ENCODE measurements at places on chromosomes 5 and 9.

- DNase-seq = no peak
Measured at GRCh38 chr9:13146840-13147239, 132.7 kb downstream of the MPDZ start.

DNA sequence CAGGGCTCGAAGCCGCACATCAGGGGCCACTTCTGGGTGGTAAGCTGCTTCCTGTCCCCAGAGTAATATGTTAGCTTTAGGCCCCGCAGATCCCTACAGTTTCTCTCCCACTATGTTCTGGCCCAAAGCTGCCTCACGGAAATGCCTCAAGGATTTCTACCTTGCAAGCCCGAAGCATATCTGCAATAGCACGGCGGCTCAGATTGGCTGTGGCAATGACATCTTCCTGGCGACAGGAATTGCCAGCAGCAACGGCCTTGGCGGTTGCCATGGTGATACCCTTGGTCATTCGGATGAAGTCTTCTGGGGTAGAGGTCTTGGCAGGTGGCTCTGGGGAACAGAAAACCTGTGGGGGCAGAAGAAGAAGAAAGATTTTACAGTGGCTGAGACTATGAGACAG is 10.3 kb upstream of the TPM2 start:
- DNase-seq = no peak

GRCh38 chr5:110738812-110739651 is at the start of gene SLC25A46:
Gene SLC25A46 (plus strand): TSS chr5:110739007. CDS start chr5:110739120, 113 bp downstream.
- peak; percentile 81 for DNase-seq

GRCh38 chr5:17024686-17025180 is 88.6 kb upstream of the MYO10 start:
- no peak for DNase-seq

- DNase-seq = no peak
Measured at GRCh38 chr9:134623258-134624066, 18.1 kb upstream of the COL5A1 start.

DNA sequence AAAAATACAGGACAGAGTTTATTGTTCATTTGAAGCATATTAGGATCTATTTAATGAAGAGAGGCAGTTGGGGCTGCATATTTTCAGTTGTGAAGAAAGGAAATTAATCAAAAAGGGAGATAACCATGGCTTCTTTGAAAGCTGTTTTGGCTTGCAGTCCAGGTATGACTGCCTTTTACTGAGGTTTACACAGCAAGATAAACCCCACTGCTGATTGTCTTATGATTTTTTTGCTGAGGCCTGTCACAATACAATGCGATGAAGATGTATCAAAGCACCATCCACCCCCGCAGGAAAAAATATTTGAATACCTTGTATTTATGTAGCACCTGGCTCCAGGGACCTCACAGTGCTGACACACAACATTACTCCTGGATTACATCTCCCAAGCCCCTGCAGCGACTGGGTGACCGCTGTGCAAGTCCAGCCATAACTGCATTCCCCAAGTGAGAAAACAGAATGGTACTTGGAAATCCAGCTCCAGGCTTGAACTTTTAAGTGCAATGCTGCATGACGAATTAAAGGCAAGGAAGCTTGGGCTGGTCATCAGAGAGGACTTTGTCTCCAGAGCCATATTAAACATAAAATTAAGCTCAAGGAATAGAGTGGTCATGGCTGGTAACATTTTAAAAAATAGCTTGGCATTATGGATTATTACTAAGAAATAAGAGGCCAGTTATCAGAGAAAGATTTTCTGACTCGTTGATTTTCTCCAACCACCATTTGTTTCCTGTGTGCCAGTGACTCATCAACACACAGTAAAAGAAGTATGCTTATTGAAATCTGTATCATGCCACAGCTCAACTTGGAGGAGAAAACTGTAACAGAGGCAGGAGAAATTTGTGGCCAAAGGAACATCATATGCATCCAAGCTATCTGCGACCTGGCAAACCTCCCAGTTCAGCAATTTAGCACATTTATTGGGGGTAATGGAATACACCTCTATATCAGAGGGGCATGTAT is 374.2 kb downstream of the MAN2A1 start:
- no peak for DNase-seq

- DNase-seq = no peak
Measured at GRCh38 chr5:148988328-148988727, 74.5 kb downstream of the SH3TC2 start.

- no peak for DNase-seq
Measured at GRCh38 chr5:4866817-4867216, 273.3 kb upstream of the ADAMTS16 start.

- DNase-seq = no peak
Measured at GRCh38 chr9:8186560-8186959, 387.0 kb upstream of the DMAC1 start.

DNA sequence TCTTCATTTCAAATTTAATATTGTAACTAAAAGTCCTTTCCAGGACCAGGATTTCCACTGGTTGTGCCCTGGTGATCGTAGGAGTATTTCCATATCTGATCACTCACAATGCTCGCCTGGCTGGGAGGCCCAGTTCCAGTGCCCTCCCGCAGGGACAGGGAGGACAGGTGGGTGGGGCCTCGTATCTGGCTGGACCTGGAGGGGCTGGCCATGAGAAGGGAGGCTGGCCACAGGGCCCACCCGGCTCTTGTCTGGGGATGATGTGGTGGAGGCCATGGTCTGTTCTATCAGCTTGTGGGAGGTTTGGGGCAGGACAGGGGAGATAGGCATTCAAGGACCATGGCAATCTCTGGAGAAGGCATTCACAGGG is 286.4 kb downstream of the GADD45G start:
- no peak for DNase-seq

GRCh38 chr9:5563417-5563815 is 53.1 kb downstream of the PDCD1LG2 start:
- DNase-seq = no peak

DNA sequence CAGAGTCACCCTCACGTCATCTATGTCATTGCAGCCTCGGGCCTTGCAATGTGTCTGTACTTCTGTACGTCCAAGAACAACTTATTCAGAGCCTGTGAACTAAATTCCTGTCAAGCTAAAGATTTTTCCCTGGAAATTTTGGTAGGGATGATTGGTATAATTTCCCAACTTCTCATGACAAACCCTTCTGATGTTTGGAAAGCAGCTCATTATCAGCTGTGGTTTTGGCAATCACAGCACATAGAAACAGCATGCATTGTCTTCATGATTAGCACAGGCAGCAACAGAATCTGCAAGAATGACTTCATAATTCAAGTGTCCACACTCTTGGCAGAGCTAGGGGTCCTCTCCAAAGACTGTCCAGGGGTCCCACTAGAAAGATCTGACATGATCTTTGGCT is 49.5 kb downstream of the APBA1 start:
- DNase-seq = no peak

DNA sequence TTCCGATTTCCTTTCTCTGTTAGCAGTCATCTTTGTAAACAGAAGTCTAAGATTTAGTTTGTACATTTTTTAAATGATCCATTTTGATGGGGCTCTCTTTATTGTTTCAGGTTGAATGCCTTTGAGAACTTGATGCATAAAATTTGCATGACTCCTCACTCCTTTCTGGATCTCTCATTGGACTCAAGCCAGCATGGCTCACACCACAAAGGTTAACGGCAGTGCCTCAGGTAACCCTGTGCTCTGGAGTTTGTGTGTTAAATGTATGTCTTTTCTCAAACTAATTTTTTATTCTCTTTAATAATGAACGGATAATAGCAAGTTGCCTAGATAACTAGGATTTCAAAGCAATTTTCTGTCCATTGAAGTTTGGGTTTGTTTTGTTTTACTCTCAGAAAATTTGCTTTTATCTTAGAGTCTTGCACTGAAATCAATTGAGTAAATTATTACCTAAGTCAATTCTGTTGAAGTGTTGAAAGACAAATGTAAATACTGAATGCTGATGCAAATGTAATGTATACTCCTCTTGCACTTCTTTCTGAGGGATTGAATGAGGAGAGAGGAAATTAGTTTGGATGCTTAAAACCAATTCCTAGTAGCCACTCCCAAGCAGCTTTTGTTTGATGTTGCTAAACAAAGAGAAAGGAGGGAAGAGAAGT is 164.6 kb upstream of the DMRT1 start:
- DNase-seq = no peak

- no peak for DNase-seq
Measured at GRCh38 chr9:114008667-114009410, 69.3 kb downstream of the AMBP start.

GRCh38 chr5:10652606-10653005 is 88.7 kb downstream of the ANKRD33B start:
- DNase-seq = no peak

GRCh38 chr5:10601246-10602030 is 37.6 kb downstream of the ANKRD33B start:
- no peak for DNase-seq
